Mononuclear cell (primary cell): ENCODE measurements at places on chromosomes 2 and 18. TPM values are rescaled to one million over a fixed set of nuclear protein-coding genes. Genes with fewer than 3 reads are reported as not detected.

The SLC11A1 gene
- 126 TPM for total RNA-seq

The IL1A gene
- total RNA-seq: 23.4 TPM

The FZD7 gene
- total RNA-seq: 0.63 TPM

The SLC30A3 gene
- not detected for total RNA-seq

The DAW1 gene
- not detected for total RNA-seq

The SUPT7L gene
- 75.5 TPM for total RNA-seq
